ENCODE measurements at places on chromosomes 2 and 18.

DNA sequence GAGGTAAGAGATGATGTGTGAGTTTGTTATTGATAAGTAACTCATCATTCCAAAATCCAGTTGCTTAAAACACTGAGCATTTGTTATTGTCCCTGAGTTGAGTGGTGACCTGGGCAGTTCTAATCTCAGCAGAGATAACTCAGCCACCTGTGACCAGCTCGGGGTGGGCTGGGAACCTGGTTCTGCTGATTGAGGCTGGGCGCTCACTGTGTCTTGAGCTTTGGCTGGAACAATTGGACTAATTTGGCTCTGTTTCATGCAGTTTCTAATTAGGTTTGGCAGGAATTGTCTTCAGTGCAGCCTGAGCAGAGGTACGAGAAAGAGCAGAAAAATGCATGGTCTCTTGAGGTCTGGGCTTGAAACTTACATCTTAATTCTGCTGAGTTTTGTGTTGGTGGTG, 144.7 kb downstream of the RNF144A start:
- DNase-seq: no peak

DNA sequence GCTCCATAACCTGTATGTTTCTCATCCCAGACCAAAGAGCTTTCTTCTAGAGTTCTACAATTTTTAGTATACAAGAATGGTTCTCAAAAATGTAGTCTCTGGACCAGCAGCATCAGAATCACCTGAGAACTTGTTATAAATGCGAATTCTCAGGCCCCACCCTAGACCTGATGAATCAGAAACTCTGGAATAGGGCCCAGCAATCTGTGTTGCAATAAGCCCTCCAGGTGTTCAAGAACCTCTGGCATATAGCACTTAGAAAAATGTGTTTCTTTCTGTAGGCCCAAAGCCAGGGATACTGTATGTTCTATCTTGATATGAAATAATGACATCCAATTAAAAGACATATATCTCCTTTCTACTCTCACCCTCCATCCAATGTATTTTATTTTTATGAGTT, 10.4 kb downstream of the PAIP2B start:
- DNase-seq: no peak

- no peak for DNase-seq
Measured at GRCh38 chr2:121479882-121480522, 50.7 kb upstream of the RNU4ATAC start.

DNA sequence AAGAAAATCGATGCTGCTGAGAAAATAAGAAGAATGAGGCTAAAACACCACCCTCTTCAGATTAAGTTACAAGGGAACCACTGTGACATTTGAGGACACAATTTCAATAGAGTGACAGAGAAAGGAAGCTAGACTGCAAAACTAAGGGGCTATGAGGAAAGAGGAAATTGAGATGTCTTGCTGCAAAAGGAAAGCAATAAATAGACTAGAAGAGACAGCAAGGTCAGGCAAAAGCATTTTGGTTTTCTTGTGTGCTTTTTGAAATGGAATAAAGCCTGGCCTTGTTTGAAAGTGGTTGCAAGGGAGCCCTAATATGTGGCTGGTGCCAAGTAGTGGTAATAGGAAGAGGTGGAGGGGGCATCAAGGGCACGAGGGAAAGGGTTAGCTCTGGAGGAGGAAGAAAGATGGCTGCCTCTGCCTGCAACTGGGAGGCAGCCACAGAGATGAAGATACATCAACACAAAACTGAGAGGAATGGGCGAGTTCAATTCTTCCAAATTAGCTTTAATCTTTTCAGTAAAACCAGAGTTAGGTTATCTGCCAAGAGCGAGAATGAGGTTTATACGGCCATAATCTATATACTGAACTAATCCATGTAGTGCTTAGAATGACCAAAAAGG, 1.2 kb upstream of the MRO start:
- no peak for DNase-seq

GRCh38 chr18:77023102-77023782, 109.3 kb downstream of the MBP start:
- DNase-seq: peak; percentile 10

- no peak for DNase-seq
Measured at GRCh38 chr2:158966312-158966711, 2.1 kb upstream of the TANC1 start.

DNA sequence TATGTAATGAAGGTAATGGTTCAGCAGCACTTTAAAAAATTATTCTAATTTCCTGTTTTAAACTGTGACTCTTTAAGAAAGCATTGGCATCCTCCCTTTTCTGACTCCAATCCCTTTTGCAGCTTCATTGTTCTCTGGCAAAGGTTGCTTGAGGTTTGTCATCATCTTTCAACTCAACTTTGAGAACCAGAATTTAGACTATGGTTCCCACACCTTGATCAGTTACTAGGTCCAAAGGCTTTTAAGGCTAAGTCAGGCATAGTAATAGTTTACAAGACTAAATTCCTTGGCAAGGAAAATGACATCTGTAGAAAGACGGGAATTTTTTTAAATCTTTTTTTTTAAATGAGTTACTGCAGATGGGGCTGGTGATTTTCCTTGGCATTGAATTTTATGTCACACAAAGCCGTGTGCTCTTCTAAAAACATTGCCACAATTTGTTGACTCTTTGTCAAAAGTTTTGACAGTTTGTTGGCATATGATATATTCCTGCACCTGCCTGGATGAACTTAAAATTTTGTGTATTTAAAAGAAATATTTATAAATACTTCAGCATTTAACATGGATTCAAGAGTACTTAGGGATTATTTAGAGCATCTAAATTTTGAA, 451.0 kb downstream of the MEIS1 start:
- DNase-seq: no peak

GRCh38 chr2:239163688-239164334, 237.0 kb downstream of the HDAC4 start:
- peak; percentile 2 for DNase-seq

DNA sequence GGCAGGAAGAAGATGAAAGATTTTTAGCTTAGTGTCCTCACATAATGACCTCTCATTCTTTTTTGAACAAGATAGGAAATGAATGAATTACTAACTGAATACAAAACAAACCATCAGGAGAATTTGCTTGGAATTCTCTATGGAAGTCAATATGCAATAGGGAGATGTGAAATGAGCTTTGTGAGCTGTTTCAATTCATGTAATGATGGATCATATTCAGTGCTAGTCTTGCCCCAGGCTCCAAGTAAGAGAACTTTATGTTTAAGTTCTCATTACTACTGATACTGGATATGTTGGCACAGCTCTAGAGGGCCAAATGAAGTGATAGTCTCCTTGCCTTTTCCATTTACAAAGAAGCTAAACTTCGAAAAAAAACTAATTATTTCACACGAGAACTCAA, 29.2 kb downstream of the MYOM1 start:
- no peak for DNase-seq

DNA sequence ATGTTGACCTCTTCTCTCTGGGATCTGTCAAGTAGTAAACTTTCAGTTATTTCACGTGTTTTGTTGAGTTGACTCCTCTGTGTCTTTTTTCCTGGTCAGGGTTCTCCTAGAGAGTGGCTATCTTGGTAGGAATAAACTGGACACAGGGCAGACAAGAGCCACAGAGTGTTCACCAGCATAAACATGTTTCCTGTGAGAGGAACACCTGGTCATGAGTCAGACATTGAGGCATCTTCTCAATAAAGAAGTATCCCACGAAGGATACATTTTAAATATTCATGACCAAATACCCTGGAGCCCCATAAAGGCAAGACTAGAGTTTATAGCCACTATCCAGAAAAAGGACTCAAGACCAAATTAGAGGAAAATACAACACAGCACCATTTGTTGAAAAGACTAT, 269.7 kb upstream of the ZNF521 start:
- no peak for DNase-seq

DNA sequence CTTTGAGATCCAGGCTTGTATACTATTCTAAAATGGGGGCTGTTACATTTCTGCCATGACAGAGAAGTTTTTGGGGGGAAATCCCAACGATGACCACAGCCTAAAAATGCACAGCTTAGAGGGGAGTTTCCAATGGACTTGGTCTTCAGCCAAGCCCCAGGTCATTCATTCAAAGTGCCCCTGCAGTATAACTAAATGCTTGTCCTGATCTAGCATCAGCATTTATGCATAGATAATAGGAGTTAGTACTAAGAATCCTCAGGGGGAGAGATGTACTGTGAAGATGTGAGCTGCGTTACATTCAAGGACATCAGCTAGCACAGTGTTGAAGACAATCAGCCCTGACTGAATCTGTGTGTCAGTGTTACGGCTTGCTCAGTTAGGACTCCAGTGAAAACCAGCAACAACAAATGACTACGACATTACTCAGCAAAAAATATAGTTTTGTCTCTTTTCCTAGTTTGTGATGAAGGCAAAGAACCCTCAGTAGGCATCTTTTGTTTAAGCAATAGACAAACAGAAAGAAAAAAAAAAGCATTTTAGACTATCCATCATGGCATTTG, 160.9 kb downstream of the ZEB2 start:
- no peak for DNase-seq

DNA sequence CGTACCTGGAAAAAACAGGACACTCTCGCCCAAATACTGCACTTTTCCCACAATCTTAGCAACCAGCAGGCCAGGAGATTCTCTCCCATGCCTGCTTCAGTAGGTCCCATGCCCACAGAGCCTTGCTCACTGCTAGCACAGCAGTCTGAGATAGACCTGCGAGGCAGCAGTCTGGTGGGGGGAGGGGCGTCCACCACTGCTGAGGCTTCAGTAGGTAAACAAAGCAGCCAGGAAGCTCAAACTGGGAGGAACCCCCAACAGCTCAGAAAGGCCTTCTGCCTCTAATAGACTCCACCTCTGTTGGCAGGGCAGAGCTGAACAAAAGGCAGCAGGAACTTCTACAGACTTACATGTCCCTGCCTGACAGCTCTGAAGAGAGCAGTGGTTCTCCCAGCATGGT, 1202.8 kb upstream of the ACVR2A start:
- no peak for DNase-seq

GRCh38 chr2:119693567-119693966, 14.6 kb downstream of the TMEM177 start:
- DNase-seq: no peak

DNA sequence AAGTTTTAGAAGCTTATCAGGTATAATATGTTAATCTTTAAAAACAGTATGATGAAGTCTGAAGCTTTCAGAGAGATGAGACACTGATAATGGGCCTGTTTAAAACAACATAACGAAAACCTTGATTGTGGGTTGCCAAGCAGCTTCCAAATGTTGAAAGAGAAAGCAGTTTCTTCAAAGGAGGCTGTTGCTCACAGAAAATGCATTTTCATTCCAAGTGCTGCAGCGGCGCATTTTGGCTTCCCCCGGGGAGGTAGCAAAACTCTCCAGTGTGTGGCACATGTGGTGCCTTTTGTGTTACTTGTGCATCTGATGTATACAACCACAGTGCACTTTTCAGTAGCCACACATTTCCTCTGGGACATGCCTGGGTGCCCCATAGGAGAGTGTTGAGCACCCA, 66.1 kb downstream of the TMEFF2 start:
- no peak for DNase-seq

DNA sequence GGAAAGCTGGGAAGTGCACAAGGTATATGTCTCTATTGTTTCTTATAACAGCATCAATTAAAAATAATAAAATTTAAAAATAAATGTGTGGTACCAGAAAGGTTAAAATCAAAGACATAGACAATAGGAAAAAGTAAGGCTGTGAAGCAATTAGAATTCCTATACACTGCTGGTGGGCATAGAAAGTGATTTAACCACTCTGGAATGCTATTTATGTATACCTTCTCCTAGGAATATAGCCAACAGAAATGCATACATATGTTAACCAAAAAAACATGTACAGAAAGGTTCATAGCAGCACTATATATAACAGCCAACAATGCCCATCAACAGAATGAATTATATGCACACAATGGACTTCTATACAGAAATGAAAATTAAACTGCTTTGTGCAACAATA, 43.0 kb downstream of the WDSUB1 start:
- no peak for DNase-seq

- no peak for DNase-seq
Measured at GRCh38 chr2:165924946-165925345, 28.6 kb downstream of the TTC21B start.

DNA sequence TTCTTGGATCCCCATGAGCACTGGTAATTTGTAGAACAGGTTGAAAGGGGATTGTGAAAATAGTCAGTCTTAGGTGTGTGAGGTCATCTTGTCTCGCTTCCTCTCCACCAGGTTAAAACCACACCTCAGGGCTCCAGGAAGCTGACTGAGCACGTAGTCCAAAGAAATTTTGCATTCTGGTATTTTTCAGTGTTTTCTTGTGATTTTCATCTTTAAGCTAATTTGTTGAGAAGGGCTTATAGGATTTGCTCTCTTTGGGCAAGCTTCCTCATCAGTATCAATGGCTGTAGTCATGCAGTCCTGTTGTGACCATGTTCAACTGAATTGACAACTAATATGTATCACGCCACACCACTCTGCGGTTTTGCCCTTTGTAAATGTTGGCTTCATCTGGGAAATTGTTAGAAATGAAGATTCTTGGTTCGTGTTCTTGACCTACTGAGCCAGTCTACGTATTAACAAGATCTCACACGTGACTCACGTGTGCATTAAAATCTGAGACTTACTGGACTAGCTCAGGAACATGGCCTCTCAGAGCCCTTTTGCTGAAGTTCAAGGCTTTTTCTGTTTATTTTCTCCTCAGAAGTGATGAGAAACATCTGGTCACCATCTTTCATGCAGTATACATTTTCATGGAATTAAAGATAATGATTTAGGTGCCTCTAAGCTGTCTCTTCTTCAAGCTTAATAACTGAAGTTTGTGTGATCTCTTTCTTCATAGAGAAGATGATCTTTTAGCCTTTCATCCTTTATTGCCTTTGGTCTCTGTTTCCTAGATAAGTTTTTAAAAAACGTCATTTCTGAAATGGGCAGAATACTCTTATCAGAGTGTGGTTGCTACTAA, 32.8 kb downstream of the FMNL2 start:
- DNase-seq: no peak

DNA sequence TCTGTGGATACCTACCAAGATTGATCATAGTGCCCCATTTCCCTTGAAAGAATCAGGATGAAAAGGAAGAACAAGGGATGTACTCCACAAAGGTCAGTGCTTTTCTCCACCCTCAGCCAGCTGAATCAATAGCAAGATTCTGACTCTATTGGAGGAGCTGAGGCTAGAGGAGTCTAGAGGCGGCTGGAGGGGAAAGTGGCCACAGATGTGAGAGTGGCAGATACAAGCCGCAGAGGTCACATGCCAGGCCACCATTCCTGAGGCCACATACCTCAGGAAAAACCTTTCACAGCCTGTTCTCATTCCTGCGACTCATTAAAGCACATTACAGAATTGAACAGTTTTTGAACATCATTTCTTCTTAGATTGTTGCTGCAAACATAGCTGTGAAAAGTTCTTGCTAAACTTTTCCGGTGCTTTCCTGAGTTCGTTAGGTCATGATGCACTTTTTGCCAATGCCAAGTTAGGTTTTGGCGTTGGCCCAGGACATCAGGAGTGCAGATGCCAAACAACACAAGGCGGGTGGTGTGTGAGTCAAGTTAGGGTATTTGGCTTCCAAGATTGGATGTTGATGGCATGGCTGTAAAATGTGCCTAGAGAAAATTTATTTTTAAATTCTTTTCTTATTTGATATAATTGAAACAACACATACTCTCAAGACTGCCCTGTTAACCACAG, 160.7 kb upstream of the SP5 start:
- DNase-seq: no peak

- no peak for DNase-seq
Measured at GRCh38 chr2:169107645-169108044, 38.3 kb downstream of the DHRS9 start.

- no peak for DNase-seq
Measured at GRCh38 chr2:60556576-60557485, 3.4 kb upstream of the BCL11A start.

Data from dorsolateral prefrontal cortex (tissue), 122 donors.